Upper lobe of right lung (tissue), 1 donor: ENCODE measurements at places on chromosomes 5 and 9. TPM values are rescaled to one million over a fixed set of nuclear protein-coding genes. Genes with fewer than 3 reads are reported as not detected.

The DNM1 gene
- 5.2 TPM for total RNA-seq

The FGF18 gene
- 4.2 TPM for total RNA-seq

The GAPT gene
- total RNA-seq: 5.2 TPM

The STK32A gene
- total RNA-seq: 10.2 TPM

The ENTREP1 gene
- 34.9 TPM for total RNA-seq

The NOXA1 gene
- 6.5 TPM for total RNA-seq

The ANKRD20A1 gene
- 1.5 TPM for total RNA-seq

The ELAVL2 gene
- total RNA-seq: not detected

The HRH2 gene
- total RNA-seq: 8.2 TPM

The CD72 gene
- total RNA-seq: 3.0 TPM

The PRUNE2 gene
- 7.4 TPM for total RNA-seq

The LAMC3 gene
- 28.5 TPM for total RNA-seq

The HMCN2 gene
- 7.8 TPM for total RNA-seq

The SAPCD2 gene
- total RNA-seq: 0.84 TPM

The IRX1 gene
- total RNA-seq: 7.5 TPM

- no peak for DNase-seq
- H3K4me1 ChIP-seq: no peaks in the 10 kb centered on the region
- no peak overlapping the region for H3K4me3 ChIP-seq
- H3K27ac ChIP-seq: no peak overlapping the region
These were observed 202.1 kb upstream of the KLF4 start for GRCh38 chr9:107691664-107692063.

DNA sequence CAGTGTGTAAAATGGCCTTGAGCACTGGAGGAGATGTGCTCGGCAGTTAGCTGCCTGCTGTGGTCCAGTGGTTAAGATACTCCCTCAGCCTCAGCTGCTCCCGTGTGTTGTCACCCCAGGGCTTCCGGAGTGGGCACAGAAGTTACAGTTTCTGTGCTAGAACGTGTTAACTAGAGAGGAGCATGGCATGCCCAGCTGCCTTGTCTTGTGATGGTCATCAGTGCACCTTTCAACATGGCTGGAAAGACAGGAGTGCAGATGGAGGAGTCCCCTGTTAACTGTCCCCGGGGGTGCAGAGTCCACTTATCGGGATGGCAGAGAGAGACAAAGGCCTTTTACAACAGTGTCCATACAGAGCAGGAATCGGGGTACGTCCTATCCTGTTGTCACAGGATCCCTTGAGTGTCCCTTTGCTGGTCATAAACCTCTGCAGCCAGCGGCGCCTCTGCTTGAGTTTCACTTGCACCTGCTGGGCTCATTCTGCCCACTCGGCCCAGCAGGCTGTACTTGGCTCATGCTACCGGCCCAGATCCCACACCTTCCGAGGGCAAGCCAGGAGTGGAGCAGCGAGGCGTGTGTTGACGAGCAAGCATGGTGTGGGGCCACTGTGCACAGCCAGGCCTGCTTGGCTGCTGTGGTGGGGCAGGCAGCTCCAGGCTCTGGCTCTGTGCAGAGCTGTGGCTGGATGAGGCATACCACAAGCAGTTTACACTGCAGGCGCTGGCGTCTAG is 112.6 kb downstream of the EHMT1 start:
- H3K27me3 ChIP-seq: no peaks in the 10 kb centered on the region
- no peak overlapping the region for H3K27ac ChIP-seq
- no peak overlapping the region for H3K4me3 ChIP-seq
- DNase-seq: no peak

GRCh38 chr9:94718936-94719335 is 7.6 kb upstream of the AOPEP start:
- H3K4me1 ChIP-seq: no peaks in the 10 kb centered on the region
- no peaks in the 10 kb centered on the region for H3K36me3 ChIP-seq
- no peak for DNase-seq
- no peak overlapping the region for H3K27ac ChIP-seq

DNA sequence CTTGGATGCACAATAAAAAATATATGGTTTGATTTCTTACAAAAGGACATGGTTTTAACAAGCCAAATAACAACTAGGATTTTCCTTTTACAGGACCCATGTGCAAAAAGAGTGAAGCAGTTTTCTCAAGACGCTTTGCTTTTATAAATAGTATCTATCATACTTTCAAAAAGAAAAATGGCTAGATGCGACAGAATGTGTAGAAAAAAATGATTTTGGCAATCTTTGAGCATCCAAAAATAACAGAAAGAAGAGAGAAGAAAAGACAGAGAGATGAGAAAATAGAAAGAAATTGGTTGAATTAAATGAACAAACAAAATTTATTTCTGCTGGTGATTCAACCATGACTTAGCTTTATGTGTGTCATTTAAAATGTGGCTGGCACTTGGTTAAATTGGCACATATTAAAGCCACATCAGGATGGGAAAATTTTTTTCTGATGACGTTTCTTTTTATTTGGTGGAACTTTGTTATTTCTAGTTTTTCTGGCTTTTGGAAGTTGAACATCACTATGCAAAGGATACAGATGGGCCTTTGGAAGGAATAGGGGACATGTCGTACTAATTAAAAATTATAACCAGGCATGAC is 35.6 kb upstream of the NREP start:
- H3K27ac ChIP-seq: no peak overlapping the region
- H3K4me3 ChIP-seq: no peak overlapping the region
- DNase-seq: no peak
- H3K4me1 ChIP-seq: no peaks in the 10 kb centered on the region

- H3K4me3 ChIP-seq: no peak overlapping the region
- no peak for DNase-seq
- H3K27me3 ChIP-seq: no peaks in the 10 kb centered on the region
- no peak overlapping the region for H3K27ac ChIP-seq
These were observed 17.9 kb upstream of the C5orf47 start for GRCh38 chr5:173970878-173971650.

DNA sequence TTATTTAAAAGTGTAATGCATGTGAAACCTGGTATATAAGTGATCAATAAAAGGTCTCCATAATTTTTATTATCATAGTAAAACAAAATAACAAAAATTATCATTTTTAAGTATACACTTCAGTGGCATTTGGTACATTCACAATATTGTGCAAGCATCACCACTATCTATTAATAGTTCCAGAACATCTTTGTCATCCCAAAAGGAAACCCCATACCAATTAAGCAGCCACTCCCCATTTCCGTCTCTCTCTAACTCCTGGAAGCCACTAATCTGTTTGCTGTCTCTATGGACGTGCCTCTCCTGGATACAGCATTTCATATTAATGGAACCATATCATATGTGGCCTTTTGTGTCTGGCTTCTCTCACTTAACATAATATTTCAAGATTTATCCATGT is 7.6 kb downstream of the OLFML2A start:
- H3K27me3 ChIP-seq: no peaks in the 10 kb centered on the region
- H3K4me3 ChIP-seq: no peak overlapping the region
- DNase-seq: no peak
- H3K4me1 ChIP-seq: peaks cover 6% of the 10 kb centered on the region

DNA sequence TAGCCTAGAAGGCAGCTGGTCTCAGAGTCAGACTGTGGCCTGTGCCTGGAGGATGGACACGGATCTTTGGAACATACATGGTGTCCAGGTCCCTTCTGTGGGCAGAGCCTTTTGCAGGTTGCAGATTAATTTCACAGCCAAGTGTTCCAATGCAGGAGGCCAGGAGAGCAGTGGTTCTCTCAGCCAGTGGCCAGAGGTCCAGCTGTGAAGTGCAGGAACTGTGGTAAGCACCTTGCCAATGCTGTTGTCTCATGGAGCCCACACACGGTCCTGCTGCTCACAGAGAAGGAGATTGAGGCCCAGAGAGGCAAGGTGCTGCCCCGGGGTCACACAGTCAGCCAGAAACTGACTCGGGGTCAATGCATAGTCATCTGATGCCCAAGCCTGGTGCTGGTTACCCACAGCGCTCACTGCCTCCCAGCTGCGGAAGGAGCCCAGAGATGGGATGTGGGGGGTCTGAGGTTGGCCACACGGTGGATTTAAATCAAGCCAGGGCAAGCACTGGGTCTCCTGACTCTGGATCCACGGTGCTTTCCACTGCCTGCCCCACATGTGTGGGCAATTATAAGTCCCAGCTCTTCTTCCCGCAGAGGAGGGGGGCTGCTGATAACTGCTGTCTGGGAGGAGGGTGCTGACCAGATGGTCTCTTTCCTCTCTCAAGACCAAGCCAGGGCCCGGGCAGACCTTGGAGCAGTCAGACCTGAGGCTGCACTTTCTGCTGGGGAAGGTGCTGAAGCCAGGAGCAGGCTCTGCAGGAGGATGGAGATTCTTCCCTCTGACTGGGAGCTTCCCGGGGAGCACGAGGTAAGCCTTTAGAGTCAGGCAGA is 2.8 kb downstream of the PDGFRB start:
- DNase-seq: no peak
- H3K27ac ChIP-seq: peak overlapping the region; percentile 77

- H3K4me1 ChIP-seq: no peaks in the 10 kb centered on the region
- H3K4me3 ChIP-seq: no peak overlapping the region
- H3K27ac ChIP-seq: no peak overlapping the region
- no peak for DNase-seq
These were observed 181.9 kb upstream of the MRPS30 start for GRCh38 chr5:44626846-44627245.

DNA sequence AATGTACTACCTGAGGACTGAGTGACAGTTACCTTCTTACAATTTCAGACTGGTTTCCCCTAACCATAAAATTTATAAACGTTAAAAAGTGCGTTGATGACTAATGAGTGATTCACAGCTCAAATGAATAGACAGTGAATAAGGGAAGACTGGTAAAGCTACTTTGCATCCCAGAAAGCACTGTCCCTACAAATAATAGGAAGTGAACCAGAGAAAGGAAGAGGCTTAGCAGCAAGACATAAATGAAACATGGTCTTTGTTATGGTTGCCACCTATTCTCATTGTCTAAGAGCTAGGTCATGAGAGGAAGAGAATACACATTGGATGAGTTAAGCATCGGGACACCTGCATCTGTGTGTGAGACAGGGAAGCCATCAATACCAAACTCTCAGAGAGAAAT is 849.2 kb downstream of the TAF11L14 start:
- no peaks in the 10 kb centered on the region for H3K36me3 ChIP-seq
- H3K4me1 ChIP-seq: no peaks in the 10 kb centered on the region
- H3K4me3 ChIP-seq: no peak overlapping the region
- no peaks in the 10 kb centered on the region for H3K27me3 ChIP-seq
- DNase-seq: no peak
- H3K27ac ChIP-seq: no peak overlapping the region

DNA sequence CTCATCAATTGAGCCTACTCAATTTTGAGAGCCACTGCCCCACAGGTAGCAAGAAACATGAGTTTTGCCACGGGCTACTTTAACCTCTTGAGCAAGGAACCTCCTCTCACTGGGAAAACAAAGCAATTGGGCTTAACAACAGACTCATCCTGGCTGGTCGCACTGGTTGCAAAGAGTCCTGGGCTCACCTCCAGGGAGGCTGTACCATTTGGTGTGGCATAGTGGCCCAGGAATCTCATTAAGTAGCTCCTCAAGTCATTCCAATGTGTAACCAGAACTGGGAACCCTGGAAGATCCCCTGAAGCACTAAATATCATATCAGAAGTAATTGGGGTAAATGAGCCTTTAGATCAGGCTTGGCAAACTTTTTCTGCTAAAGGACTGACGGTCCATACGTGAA is 78.5 kb downstream of the MYO10 start:
- no peaks in the 10 kb centered on the region for H3K27me3 ChIP-seq
- no peak overlapping the region for H3K4me3 ChIP-seq
- H3K4me1 ChIP-seq: peaks cover 28% of the 10 kb centered on the region
- no peak overlapping the region for H3K27ac ChIP-seq

- no peak overlapping the region for H3K27ac ChIP-seq
- no peaks in the 10 kb centered on the region for H3K4me1 ChIP-seq
- DNase-seq: no peak
- H3K27me3 ChIP-seq: no peaks in the 10 kb centered on the region
These were observed 280.6 kb upstream of the EFNA5 start for GRCh38 chr5:107951309-107951708.

- H3K4me1 ChIP-seq: peaks cover 8% of the 10 kb centered on the region
- H3K27ac ChIP-seq: peak overlapping the region; percentile 85
- no peaks in the 10 kb centered on the region for H3K36me3 ChIP-seq
- peak; percentile 79 for DNase-seq
These were observed 46.8 kb upstream of the RNF20 start for GRCh38 chr9:101486693-101487442.

- no peak for DNase-seq
- no peaks in the 10 kb centered on the region for H3K4me1 ChIP-seq
- no peak overlapping the region for H3K4me3 ChIP-seq
- H3K27me3 ChIP-seq: no peaks in the 10 kb centered on the region
- H3K27ac ChIP-seq: no peak overlapping the region
- no peaks in the 10 kb centered on the region for H3K36me3 ChIP-seq
These were observed 159.7 kb upstream of the VLDLR start for GRCh38 chr9:2461892-2462291.

- peaks cover 14% of the 10 kb centered on the region for H3K4me1 ChIP-seq
- peak; percentile 34 for DNase-seq
These were observed 89.1 kb upstream of the COL5A1 start for GRCh38 chr9:134552349-134552990.

DNA sequence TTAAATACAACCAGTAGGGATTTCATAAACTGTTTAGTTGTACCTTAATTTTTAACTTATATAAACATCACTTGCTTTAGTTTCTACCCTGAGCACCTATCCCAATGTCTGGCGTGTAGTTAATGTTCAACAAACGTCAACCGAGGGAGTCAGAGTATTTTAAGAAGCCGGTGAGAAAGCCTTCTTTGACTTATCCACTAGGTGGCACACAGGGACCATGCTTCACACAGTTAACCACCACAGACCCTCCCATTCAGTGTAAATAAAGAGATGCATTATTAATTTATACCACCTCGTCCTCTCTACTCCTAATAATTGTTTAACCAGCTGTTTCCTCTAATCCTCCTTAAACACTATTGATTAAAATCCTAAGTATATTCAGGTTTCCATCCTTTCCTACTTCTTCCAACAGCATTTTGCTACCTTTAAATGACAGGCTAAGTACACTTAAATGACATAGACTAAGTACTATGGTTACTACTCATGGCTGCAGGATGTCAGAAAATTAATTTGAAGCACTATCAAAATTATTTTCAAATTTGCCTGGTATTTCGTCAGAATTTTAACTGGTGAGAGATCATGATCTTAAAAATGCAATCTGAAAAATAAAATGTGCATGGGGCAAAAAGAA is 2.3 kb downstream of the HAPLN1 start:
- H3K27me3 ChIP-seq: peaks cover 25% of the 10 kb centered on the region
- no peak overlapping the region for H3K27ac ChIP-seq
- H3K36me3 ChIP-seq: no peaks in the 10 kb centered on the region
- H3K4me1 ChIP-seq: peaks cover 10% of the 10 kb centered on the region
- DNase-seq: no peak

DNA sequence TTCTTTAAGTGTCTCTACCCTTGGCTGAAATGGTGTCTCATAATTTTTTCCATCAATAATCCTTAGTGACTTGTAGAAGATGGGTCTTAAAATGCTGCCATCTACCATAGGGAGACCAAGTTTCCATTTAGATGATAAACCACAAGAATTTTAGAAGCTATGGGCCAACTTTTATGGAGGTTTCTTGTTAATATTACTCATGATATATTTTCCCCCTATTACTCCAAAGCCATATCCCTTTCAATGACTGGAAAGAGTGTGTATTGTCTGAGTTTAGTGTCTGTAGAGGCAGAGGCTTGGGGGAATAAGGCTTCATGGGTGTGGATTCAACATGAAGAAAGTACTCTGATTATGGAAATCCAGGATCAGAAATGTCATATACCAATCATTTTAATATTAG is 507.3 kb upstream of the TNC start:
- DNase-seq: no peak
- no peak overlapping the region for H3K4me3 ChIP-seq
- no peaks in the 10 kb centered on the region for H3K27me3 ChIP-seq
- no peaks in the 10 kb centered on the region for H3K4me1 ChIP-seq
- no peaks in the 10 kb centered on the region for H3K36me3 ChIP-seq
